ENCODE measurements at places on chromosomes 1 and 21.

DNA sequence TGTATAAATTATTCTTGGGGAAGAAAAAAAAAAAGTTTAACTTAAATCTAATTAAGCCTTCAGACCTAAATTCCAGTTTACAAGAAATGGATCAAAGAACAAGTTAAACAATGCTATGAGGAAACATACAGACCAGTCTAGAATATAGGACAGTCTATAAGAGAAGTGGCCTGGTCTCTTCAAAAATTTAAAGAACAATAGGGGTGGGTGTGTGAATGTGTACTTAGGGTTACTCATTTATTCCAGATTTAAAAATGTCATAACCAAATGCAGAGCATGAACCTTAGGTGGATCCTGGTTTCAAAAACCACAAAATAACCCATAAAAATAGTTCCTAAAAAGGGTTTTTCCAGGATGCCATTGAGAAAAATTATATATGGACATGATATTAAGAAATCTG lies 21.8 kb upstream of the SYNJ1 start:
- H3K27me3 ChIP-seq, result no peaks in the 10 kb centered on the region
- H3K27ac ChIP-seq, result no peak overlapping the region
- no peak for DNase-seq

GRCh38 chr1:179876300-179876715 lies 1.3 kb downstream of the TOR1AIP2 start:
- H3K4me1 ChIP-seq, result peaks cover 64% of the 10 kb centered on the region
- no peaks in the 10 kb centered on the region for H3K27me3 ChIP-seq
- no peak for DNase-seq
- peak overlapping the region; percentile 80 for H3K4me3 ChIP-seq
- peak overlapping the region; percentile 84 for H3K27ac ChIP-seq
- peaks cover 25% of the 10 kb centered on the region for H3K36me3 ChIP-seq

GRCh38 chr1:156804572-156805243 lies 11.9 kb downstream of the SH2D2A start:
- H3K27ac ChIP-seq, result peak overlapping the region; percentile 10
- H3K36me3 ChIP-seq, result peaks cover 12% of the 10 kb centered on the region
- no peaks in the 10 kb centered on the region for H3K27me3 ChIP-seq
- no peak overlapping the region for H3K4me3 ChIP-seq
- H3K4me1 ChIP-seq, result peaks cover 55% of the 10 kb centered on the region

DNA sequence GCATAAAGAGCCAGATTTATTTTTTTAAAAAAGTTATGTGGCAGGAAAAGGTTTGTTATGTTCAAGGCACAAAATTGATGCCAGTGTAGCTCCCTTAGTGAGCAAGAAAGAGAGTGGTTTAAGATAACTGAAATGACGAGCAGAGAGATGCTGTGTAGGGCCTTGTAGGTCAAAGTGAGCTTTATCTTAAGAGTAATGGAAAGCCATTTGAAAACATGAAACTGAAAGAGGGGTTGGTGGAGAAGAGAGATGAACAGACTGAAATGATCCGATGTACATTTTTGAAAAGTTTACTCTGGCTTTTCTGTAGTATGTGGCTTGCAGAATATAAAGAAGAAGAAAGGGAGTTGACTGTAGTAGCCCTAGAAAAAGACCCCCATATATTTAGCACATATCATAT lies 383.6 kb downstream of the PLA2G4A start:
- H3K4me3 ChIP-seq, result no peak overlapping the region
- DNase-seq, result no peak
- no peaks in the 10 kb centered on the region for H3K4me1 ChIP-seq
- H3K27me3 ChIP-seq, result no peaks in the 10 kb centered on the region

DNA sequence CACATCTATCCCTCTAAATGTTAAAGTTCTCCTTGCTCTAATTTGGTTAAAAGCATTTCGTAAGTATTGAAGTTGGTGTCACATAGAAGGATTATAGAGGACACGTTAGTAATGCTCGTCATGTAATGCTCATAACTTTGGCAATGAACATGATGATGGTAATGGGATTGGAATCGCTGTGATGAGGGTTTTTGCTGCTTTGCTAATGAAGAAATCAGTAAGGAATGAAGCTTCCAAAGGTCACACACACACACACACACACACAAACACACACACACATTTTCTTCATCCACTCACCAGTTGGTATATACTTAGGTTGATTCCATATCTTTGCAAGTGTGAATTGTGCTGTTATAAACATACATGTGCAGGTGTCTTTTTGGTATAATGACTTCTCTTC lies 36.8 kb upstream of the ZNF648 start:
- no peaks in the 10 kb centered on the region for H3K36me3 ChIP-seq
- H3K27ac ChIP-seq, result no peak overlapping the region
- no peak overlapping the region for H3K4me3 ChIP-seq
- no peak for DNase-seq
- no peaks in the 10 kb centered on the region for H3K4me1 ChIP-seq

GRCh38 chr1:240575981-240576662 lies 35.8 kb downstream of the GREM2 start:
- no peak overlapping the region for H3K27ac ChIP-seq
- H3K36me3 ChIP-seq, result no peaks in the 10 kb centered on the region
- DNase-seq, result no peak

DNA sequence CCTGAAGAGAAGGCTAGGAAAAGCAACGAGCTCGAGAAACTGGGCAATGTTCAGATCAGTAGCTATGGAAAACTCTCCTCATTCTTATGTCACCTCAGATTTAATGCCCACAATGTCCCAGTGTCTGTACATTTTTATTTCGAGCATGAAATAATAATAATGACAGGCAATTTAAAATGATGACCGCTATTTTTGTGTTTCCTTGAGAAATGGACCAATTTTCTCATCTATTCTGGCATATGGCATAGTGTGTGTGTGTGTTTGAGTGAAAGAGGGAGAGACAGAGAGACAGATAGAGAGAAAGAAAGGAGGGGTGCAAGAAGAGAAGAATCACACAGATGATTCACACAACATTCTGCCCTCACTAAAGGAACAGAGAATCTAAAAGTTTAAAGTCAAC lies 119.1 kb upstream of the C1orf21 start:
- no peaks in the 10 kb centered on the region for H3K36me3 ChIP-seq
- H3K4me3 ChIP-seq, result no peak overlapping the region
- H3K27me3 ChIP-seq, result no peaks in the 10 kb centered on the region
- DNase-seq, result no peak
- H3K4me1 ChIP-seq, result no peaks in the 10 kb centered on the region

GRCh38 chr1:30522031-30523004 lies 201.1 kb downstream of the MATN1 start:
- H3K27ac ChIP-seq, result peak overlapping the region; percentile 63
- DNase-seq, result no peak
- H3K4me3 ChIP-seq, result no peak overlapping the region
- H3K4me1 ChIP-seq, result peaks cover 16% of the 10 kb centered on the region
- H3K36me3 ChIP-seq, result no peaks in the 10 kb centered on the region

DNA sequence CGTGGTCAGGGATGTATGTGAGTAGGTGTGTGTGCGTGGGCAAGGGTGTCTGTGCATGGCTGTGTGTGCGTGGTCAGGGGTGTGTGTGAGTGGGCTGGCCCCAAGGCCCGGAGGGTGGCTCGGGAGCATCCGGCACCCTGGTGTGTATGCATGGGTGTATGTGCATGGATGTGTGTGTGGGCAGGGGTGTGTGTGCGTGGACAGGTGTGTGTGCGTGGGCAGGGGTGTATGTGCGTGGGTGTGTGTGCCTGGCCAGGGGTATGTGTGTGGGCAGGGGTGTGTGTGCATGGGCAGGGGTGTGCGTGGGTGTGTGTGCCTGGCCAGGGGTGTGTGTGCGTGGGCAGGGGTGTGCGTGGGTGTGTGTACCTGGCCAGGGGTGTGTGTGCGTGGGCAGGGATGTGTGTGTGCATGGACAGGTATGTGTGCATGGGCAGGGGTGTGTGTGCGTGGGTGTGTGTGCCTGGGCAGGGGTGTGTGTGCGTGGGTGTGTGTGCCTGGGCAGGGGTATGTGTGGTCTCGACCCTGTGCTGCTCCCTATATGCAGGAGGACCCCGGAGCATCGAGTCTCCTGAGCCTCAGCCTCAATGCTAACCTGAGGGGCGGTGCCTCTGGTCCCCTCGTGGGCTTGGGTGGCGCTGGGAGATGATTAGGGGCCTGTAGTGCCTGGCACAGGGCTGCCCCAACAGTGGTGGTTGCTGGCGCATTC lies 16.3 kb downstream of the ARHGEF16 start:
- H3K27me3 ChIP-seq, result no peaks in the 10 kb centered on the region
- H3K4me1 ChIP-seq, result peaks cover 43% of the 10 kb centered on the region
- no peak for DNase-seq
- H3K27ac ChIP-seq, result peak overlapping the region; percentile 73

DNA sequence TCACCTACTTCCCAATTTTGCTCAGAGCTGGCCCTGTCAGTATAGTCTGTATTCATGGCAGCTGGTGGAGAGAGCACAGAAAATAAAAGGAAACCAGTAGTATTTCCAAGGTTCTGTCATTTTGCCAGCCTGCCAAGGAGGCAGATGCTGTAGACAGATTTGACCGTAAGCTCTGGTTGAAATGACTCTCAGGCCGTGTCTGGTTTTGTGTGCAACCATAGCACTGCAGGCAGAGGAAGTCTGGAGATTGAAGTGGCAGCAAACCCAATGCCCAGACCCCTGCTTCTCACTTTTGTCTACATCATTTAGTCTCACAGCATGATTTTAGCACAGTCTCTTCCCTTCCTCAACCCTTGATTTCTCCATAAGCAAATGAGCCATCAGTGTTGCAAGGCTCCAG lies 291.7 kb downstream of the PAPPA2 start:
- H3K4me1 ChIP-seq, result no peaks in the 10 kb centered on the region
- H3K36me3 ChIP-seq, result no peaks in the 10 kb centered on the region
- DNase-seq, result no peak
- no peak overlapping the region for H3K4me3 ChIP-seq

DNA sequence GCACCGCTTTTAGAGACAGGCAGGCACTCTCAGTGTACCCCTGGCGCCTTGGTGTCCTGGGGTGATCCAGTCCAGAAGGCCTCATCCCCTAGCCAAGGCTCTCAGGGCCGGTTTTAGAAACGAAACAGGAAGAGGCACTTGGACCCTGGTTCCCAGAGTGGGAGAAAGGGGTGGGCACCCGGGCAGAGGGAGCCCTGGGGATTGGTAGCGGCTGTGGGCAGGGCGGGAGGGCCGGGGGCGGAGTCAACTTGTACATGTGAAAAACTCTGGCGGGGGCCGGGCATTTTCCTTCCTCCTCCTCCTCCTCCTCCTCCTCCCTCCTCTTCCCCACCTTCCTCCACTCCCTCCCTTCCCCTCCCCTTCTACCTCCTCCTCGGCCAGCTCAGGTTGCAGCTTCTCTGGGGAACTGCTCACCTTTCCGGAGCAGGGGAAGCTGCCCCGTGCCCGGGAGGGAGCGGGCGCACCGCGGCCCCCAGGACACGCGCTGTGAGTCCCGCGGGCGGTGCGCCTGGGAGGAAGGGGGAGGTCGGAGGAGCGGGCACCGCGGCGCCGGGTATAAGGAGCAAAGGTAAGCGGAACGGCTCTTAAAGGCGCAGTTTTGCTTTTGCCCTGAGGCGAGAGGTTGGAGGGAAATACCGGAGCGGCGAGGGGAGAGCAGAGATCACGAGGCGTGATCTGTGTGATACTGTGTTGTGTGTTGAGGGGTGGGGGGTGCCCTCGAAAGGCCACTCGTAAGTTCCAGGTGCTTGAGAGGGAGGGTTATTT lies at the start of gene CDK18:
Gene CDK18, plus strand, starts transcription at position 359 of the 765 bp plus-strand sequence. CDS start 18,499 bp downstream, outside the sequence.
- H3K27me3 ChIP-seq, result no peaks in the 10 kb centered on the region
- H3K27ac ChIP-seq, result peak within 1 kb of the TSS; percentile 78
- H3K4me1 ChIP-seq, result peaks cover 46% of the 10 kb centered on the region

DNA sequence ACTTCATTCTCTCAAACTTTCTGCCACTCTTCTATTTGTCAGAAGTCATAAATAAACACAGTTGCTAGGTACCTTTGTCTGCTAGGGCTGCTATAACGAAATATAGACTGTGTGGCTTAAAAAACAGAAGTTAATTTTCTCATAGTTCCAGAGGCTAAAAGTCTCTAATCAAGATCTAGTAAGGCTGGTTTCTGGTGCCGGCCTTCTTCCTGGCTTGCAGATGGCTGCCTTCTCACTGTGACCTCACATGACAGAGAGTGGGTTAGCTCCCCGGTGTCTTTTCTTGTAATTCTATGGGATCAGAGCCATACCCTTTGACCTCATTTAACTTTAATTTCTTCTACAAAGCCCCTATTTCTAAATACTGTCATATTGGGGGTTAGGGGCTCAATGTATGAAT lies 5.9 kb downstream of the PDC start:
- no peak for DNase-seq
- H3K4me1 ChIP-seq, result no peaks in the 10 kb centered on the region
- no peaks in the 10 kb centered on the region for H3K36me3 ChIP-seq
- no peaks in the 10 kb centered on the region for H3K27me3 ChIP-seq
- no peak overlapping the region for H3K27ac ChIP-seq

DNA sequence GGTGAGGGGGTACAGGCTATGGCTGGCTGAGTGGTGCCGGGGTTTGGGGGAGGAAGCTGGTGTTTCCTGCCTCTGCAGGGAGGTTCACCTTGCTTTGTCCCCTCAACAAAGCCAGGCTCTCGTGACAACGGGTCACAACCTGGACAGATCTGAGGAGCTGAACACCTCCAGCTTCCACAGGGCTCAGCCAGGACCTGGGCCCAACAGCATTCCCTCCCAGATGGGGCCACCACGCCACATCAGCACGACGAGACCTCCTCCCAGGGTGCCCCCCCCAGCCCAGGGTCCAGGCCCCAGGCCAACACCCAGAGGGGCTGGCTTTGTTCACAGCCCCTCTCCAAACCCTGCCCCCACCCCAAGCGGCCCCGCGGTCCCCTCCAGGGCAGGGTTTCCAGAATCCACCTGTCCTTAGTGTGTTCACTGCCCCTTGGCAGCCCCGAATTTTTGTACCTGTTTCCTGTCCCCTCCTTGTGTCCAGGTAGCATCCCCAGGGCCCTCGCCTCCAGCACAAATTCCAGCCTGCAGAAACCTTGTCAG lies 34.7 kb downstream of the UBE2G2 start:
- no peaks in the 10 kb centered on the region for H3K27me3 ChIP-seq
- no peak for DNase-seq
- no peak overlapping the region for H3K27ac ChIP-seq

- no peaks in the 10 kb centered on the region for H3K27me3 ChIP-seq
- H3K36me3 ChIP-seq, result no peaks in the 10 kb centered on the region
- no peak overlapping the region for H3K27ac ChIP-seq
Observed at GRCh38 chr1:8910331-8910730, 31.8 kb upstream of the ENO1 start.

- no peak overlapping the region for H3K4me3 ChIP-seq
- no peaks in the 10 kb centered on the region for H3K27me3 ChIP-seq
- no peak for DNase-seq
- peaks cover 5% of the 10 kb centered on the region for H3K36me3 ChIP-seq
- H3K27ac ChIP-seq, result no peak overlapping the region
- H3K4me1 ChIP-seq, result no peaks in the 10 kb centered on the region
Observed at GRCh38 chr1:210394281-210394821, 65.6 kb downstream of the HHAT start.

DNA sequence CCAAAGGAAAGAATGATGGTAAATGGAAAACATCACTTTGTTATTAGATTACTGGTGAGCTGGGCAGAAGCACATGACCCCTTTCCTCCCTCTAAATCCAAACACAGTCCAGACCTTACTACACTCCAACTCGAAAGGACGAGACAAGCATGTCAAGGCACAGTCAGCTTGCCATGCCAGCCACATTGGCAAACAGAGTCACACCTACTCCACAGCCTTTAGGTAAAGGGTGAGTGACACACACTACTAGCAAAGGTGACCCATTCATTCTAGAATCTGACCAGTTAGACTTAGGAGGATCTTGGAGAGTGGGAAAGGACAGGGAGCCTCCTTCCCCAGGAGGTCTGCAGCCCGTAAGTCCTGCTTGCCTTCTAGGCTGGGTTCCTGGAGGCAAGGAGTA lies 3.0 kb downstream of the SLC44A3 start:
- no peak overlapping the region for H3K27ac ChIP-seq
- no peak overlapping the region for H3K4me3 ChIP-seq
- peaks cover 18% of the 10 kb centered on the region for H3K27me3 ChIP-seq
- peaks cover 38% of the 10 kb centered on the region for H3K4me1 ChIP-seq

GRCh38 chr1:214451596-214451995 lies 99.8 kb downstream of the PTPN14 start:
- H3K4me3 ChIP-seq, result no peak overlapping the region
- no peaks in the 10 kb centered on the region for H3K27me3 ChIP-seq
- H3K27ac ChIP-seq, result no peak overlapping the region
- DNase-seq, result no peak
- no peaks in the 10 kb centered on the region for H3K36me3 ChIP-seq
- peaks cover 15% of the 10 kb centered on the region for H3K4me1 ChIP-seq

Measured in esophagus squamous epithelium (tissue), 5 donors.